ENCODE measurements at places on chromosomes 5 and 9. TPM values are rescaled to one million over a fixed set of nuclear protein-coding genes. Genes with fewer than 3 reads are reported as not detected.

The CNTNAP3B gene
- 3.1 TPM for total RNA-seq

The IFNE gene
- not detected for total RNA-seq

The FCN2 gene
- not detected for total RNA-seq

The PLPP7 gene
- 110 TPM for total RNA-seq

The GFPT2 gene
- total RNA-seq: 4.1 TPM

- no peak overlapping the region for H3K4me3 ChIP-seq
Measured at GRCh38 chr5:78005021-78005785, 229.1 kb upstream of the TBCA start.

The PCDHAC2 gene
- total RNA-seq: not detected

- no peaks in the 10 kb centered on the region for H3K27me3 ChIP-seq
- H3K4me1 ChIP-seq: peaks cover 35% of the 10 kb centered on the region
- no peaks in the 10 kb centered on the region for H3K36me3 ChIP-seq
Measured at GRCh38 chr5:139985290-139985689, 57.8 kb downstream of the NRG2 start.

The PAIP2 gene
- 127 TPM for total RNA-seq

DNA sequence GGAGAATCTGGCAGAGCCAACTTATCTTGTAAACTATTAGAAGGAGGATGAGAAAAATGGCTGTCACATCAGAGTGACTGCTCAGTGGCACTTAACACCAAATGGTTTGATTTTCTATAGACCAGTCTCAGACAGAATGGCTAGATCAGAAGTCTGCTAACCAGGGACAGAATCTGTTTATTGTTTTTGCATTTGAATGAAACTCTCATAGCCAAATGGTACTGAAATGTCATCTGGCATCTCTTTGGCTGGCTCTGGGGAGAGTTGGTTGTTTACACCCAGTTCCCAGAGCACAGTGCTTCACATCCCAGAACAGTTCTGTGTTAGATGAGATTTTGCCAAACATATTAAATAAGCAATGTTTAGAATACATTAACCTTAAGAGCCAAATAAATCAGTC, 106.6 kb upstream of the HMHB1 start:
- H3K27me3 ChIP-seq: no peaks in the 10 kb centered on the region
- H3K4me1 ChIP-seq: no peaks in the 10 kb centered on the region

The SMIM3 gene
- total RNA-seq: 14.2 TPM

- no peaks in the 10 kb centered on the region for H3K4me1 ChIP-seq
- no peak overlapping the region for H3K4me3 ChIP-seq
- DNase-seq: no peak
Measured at GRCh38 chr5:147176422-147176821, 58.4 kb upstream of the STK32A start.

- no peak overlapping the region for H3K4me3 ChIP-seq
- no peaks in the 10 kb centered on the region for H3K27me3 ChIP-seq
- H3K4me1 ChIP-seq: peaks cover 17% of the 10 kb centered on the region
- H3K36me3 ChIP-seq: no peaks in the 10 kb centered on the region
- H3K27ac ChIP-seq: peak overlapping the region; percentile 34
- peak; percentile 50 for DNase-seq
Measured at GRCh38 chr5:32504989-32505596, 60.6 kb upstream of the ZFR start.

DNA sequence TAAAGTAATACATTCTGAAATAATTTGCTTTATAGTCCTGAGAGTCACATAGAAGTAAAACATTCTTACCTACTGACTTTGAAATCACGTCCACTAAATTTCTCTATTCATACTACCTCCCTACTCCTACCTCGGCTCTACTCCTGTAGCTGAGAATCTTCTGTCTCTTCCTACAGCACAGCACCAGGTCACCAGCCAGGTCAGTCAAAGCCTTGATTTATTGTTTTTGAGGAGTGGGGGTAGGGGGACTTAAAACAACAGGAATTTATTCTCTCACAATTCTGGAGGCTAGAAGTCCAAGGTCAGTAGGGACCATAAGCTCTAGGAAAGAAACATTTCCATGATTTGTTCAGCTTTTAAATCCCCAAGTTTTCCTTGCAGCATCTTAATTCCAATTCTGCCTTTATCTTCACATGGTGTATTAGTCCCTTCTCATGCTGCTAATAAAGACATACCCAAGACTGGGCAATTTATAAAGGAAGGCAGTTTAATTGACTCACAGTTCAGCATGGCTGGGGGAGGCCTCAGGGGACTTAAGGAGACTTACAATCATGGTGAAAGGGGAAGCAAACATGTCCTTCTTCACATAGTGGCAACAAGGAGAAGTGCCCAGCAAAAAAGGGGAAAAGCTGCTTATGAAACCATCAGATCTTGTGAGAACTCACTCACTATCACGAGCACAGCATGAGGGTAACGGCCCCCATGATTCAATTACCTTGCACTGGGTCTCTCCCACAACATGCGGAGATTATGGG, 49.6 kb upstream of the CCNG1 start:
- no peaks in the 10 kb centered on the region for H3K36me3 ChIP-seq
- H3K27ac ChIP-seq: no peak overlapping the region
- no peaks in the 10 kb centered on the region for H3K4me1 ChIP-seq
- no peak overlapping the region for H3K4me3 ChIP-seq
- DNase-seq: no peak

GRCh38 chr9:129406278-129407225, 214.3 kb downstream of the C9orf50 start:
- H3K27ac ChIP-seq: no peak overlapping the region
- no peaks in the 10 kb centered on the region for H3K27me3 ChIP-seq
- H3K4me1 ChIP-seq: no peaks in the 10 kb centered on the region
- no peaks in the 10 kb centered on the region for H3K36me3 ChIP-seq
- DNase-seq: no peak

DNA sequence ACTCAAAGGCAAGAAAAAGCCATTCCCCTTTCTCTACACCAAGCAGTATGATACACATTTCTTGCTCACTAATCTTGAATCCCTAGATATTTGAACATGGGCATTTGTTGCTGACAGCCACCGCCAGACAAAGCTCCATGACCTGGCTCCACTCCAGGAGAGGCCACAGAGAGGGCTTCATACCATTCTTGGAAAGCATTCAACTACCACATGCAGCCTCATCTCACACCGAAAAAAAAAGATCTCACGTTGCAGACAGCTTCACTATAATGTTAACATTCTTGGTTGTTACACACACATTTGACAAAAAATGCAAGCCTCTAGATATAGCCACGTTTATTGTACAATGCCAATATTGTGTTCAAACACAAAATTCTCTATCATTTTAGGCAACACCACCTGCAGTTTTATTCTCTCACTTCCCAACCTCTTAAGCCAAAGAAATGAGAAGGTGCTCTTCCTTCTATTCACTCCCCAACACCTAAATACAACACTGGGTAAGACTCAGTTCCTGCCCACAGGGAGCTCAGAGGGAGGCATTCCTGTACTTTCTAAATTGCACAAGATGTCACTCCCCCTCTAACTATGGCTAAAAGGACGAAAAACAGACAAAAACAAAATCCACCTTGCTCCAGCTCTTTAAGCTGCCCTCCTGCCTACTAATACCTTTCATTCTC, 222.4 kb downstream of the TSSK1B start:
- no peak overlapping the region for H3K4me3 ChIP-seq
- H3K36me3 ChIP-seq: no peaks in the 10 kb centered on the region
- peaks cover 15% of the 10 kb centered on the region for H3K4me1 ChIP-seq
- no peaks in the 10 kb centered on the region for H3K27me3 ChIP-seq
- H3K27ac ChIP-seq: no peak overlapping the region

DNA sequence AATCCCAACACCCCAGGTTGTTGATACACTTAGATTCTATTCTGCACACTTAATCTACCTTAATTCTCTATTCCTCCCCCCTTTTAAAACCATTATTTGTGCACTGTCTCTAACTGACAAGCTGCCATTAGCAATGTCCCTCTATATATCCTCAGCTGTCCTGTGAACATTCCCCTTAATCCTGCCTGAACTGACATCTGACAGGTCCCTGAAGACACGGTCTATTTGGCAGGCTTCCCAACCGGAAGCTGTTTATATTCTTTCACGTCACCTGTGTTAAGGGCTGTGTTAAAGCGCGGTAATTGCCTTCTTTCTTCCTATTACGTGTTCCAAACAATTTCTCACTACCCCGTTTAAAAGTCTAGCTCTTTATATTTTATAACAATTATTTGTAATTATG, 277.3 kb downstream of the CDH9 start:
- H3K27ac ChIP-seq: no peak overlapping the region
- H3K36me3 ChIP-seq: no peaks in the 10 kb centered on the region
- no peak for DNase-seq
- H3K4me1 ChIP-seq: no peaks in the 10 kb centered on the region

DNA sequence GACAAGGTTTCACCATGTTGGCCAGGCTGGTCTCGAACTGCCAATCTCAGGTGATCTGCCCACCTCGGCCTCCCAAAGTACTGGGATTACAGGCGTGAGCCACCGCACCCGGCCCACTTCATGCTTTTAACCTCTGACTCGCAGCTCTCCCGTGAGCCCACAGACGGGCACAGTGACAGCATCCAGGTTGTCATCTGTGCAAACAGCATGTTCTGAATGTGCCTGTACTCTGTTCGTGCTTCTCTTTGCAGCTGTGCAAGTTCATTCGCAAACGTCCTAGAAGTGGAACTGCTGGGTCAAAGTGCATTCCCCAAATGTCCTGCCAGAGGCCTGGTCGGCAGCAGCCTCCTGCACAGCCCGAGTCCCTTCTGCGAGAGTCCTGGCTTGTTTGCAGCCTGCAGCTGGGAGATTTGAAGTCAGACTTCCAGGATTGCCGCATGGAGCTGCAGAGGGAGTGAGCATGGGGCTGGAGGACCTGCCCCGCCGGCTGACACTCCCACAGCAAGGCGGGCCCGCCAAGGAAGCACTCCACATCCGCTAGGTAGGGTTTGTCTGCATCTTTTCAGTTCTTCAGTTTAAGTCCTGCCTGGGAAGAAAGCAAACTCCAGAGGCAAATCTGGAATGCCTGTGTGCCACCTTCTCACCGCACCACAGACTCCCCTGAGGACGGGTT, 3.4 kb downstream of the BRD3OS start:
- H3K4me3 ChIP-seq: no peak overlapping the region
- H3K27me3 ChIP-seq: no peaks in the 10 kb centered on the region
- peaks cover 43% of the 10 kb centered on the region for H3K36me3 ChIP-seq
- H3K4me1 ChIP-seq: peaks cover 6% of the 10 kb centered on the region
- no peak for DNase-seq

GRCh38 chr9:110880189-110880588, 158.1 kb downstream of the LPAR1 start:
- no peaks in the 10 kb centered on the region for H3K4me1 ChIP-seq
- H3K4me3 ChIP-seq: no peak overlapping the region
- H3K36me3 ChIP-seq: no peaks in the 10 kb centered on the region
- H3K27me3 ChIP-seq: no peaks in the 10 kb centered on the region
- H3K27ac ChIP-seq: no peak overlapping the region

DNA sequence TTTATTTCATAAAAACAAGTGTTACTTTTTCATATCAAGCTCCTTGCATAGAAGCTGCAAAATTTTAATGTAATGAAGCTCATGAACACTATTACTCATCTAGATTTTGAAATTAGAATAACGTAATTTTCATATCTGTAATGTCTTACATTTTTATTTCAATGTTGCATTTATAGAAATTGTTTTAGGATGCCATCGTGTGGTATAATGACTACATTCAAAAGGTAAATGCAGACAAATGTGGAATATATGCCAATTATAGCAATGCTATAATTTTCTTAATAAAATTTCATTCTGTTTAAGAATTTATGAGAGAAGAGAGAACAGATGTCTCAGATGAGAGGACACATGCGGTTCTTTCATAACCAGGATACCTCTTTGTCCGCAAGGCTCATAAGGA, 230.2 kb downstream of the TMEM232 start:
- no peak for DNase-seq
- no peaks in the 10 kb centered on the region for H3K4me1 ChIP-seq
- no peak overlapping the region for H3K27ac ChIP-seq
- H3K36me3 ChIP-seq: no peaks in the 10 kb centered on the region

DNA sequence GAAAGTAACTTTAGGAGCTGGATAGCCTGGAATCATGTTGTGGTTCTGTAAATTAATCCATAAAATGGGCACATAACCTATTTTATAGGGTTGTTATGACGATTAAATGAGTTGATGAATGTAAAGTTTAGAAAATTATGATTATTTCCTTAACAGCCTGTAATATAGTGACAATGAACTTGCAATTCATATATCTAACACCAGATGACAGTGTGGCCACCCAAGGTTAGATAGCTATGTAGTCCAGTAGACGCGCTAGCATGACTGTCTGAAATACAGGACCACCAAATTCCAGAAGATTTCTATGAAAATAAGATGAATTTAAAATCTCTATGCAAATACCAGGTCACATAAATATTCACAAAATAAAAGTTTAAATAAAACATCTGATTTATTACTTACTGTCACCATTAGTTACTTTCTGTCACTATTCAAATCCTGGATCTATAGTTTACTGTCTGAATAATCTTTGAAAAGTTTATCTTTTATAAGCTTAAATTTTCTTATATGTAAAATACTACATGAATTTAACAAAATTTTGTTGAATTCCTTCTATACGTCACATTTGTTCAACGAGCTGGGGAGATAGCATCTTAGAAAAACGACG, 26.1 kb upstream of the MACIR start:
- no peak overlapping the region for H3K27ac ChIP-seq
- H3K36me3 ChIP-seq: no peaks in the 10 kb centered on the region
- no peak overlapping the region for H3K4me3 ChIP-seq
- no peak for DNase-seq
- no peaks in the 10 kb centered on the region for H3K27me3 ChIP-seq

GRCh38 chr9:7802666-7803065, 3.1 kb upstream of the DMAC1 start:
- peaks cover 13% of the 10 kb centered on the region for H3K4me1 ChIP-seq
- no peaks in the 10 kb centered on the region for H3K36me3 ChIP-seq
- H3K27me3 ChIP-seq: no peaks in the 10 kb centered on the region
- DNase-seq: no peak

DNA sequence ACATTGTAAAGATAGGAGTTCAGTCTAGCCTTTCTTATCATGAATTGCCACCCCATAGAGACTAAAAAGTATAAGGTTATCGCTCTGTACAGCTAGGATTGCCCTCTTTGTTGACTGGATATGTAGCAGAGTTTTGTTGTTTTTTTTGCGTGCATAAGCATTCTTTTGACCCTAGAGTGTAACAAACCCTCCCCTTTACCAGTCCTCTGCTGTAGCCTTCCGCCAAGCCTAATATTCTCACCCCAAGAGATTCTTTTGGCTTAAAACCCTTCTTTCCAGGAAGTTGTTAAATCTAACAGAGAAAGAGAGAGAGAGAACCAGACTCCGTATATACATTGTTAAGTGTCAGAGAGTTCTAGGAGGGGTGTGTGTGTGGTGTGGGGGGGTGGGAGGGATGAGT, 113.9 kb downstream of the FGF1 start:
- no peaks in the 10 kb centered on the region for H3K4me1 ChIP-seq
- no peak for DNase-seq
- H3K27ac ChIP-seq: no peak overlapping the region
- H3K27me3 ChIP-seq: no peaks in the 10 kb centered on the region
- no peaks in the 10 kb centered on the region for H3K36me3 ChIP-seq
- H3K4me3 ChIP-seq: no peak overlapping the region

The MLANA gene
- total RNA-seq: not detected

- H3K4me1 ChIP-seq: no peaks in the 10 kb centered on the region
- no peak overlapping the region for H3K27ac ChIP-seq
- DNase-seq: no peak
- H3K27me3 ChIP-seq: no peaks in the 10 kb centered on the region
- H3K4me3 ChIP-seq: no peak overlapping the region
- no peaks in the 10 kb centered on the region for H3K36me3 ChIP-seq
Measured at GRCh38 chr9:74083681-74084433, 413.3 kb upstream of the RORB start.
